Fibroblast of lung (primary cell): ENCODE measurements at places on chromosomes 3 and 15. TPM values are rescaled to one million over a fixed set of nuclear protein-coding genes. Genes with fewer than 3 reads are reported as not detected.
A peak's percentile ranks its signal among the peaks of the same experiment; 100 is the strongest.

DNA sequence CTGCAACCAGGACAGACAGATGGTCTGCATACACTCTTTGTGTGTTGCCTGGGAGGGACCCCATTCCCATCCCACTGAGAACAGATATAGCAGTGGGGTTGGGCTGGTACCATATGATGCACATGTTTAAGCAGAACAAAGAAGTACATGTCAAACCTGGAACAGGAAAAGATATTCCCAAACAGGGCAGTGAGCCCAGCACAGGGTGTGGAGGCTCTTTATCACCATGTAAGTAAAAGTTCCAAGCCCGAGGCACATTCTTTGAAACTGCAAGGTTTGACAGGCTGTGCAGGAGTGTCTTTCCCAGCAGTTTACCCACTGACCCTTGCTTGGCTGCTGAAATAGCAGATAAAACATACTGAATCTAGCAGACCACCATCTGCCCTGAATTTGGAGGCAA lies 5.3 kb upstream of the ZNF445 start:
- H3K36me3 ChIP-seq = no peaks in the 10 kb centered on the region
- H3K27ac ChIP-seq = no peak overlapping the region
- peaks cover 5% of the 10 kb centered on the region for H3K4me1 ChIP-seq
- no peaks in the 10 kb centered on the region for H3K27me3 ChIP-seq

DNA sequence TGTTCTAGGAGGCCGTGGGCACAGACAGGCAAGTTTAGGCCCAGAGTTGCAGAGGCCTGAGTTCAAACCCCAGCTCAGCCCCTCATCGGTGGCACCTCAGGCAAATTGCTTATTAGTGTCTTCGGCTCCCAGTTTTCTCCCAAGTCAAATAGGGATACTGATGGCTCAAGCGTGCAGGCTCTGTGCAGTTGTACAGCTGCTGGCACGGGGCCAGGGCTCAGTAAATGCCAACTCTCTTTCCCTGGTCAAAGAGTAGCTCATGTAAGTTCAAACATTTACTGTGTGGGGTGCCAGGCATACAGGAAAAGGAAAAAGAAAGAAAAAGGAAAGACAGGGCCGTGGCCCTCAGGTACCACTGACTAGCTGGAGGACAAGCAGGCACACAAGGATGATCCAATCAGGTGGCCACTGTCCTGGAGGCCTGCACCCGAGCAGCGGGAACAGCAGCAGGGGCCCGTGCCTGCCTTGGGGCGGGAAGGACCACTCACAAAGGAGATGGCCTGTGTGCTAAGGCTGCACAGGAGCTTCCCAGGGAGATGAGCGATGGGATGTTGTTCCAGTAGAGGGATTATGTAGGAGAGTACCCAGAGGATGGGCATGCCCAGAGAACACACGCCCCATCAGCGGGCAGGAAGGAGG lies 70.8 kb downstream of the TBC1D2B start:
- H3K36me3 ChIP-seq = peaks cover 12% of the 10 kb centered on the region
- H3K27ac ChIP-seq = no peak overlapping the region
- no peaks in the 10 kb centered on the region for H3K27me3 ChIP-seq
- no peak overlapping the region for H3K4me3 ChIP-seq
- peaks cover 21% of the 10 kb centered on the region for H3K4me1 ChIP-seq

GRCh38 chr3:38565339-38566214 lies 69.4 kb downstream of the EXOG start:
- DNase-seq = no peak
- H3K4me3 ChIP-seq = no peak overlapping the region
- no peaks in the 10 kb centered on the region for H3K27me3 ChIP-seq

Gene CCR1
- 1.3 and 6.6 TPM in 2 replicates for total RNA-seq

GRCh38 chr3:52533623-52534280 lies at the start of gene NT5DC2:
NT5DC2 (minus strand) TSS chr3:52533857; CDS start chr3:52533737, 120 bp downstream.
- peaks cover 23% of the 10 kb centered on the region for H3K4me1 ChIP-seq
- H3K36me3 ChIP-seq = no peaks in the 10 kb centered on the region
- H3K27ac ChIP-seq = peak within 1 kb of the TSS; percentile 74
- H3K27me3 ChIP-seq = no peaks in the 10 kb centered on the region
- peak; percentile 64 for DNase-seq

- no peaks in the 10 kb centered on the region for H3K4me1 ChIP-seq
Measured at GRCh38 chr3:116734243-116734642, 24.7 kb downstream of the TUSC7 start.

DNA sequence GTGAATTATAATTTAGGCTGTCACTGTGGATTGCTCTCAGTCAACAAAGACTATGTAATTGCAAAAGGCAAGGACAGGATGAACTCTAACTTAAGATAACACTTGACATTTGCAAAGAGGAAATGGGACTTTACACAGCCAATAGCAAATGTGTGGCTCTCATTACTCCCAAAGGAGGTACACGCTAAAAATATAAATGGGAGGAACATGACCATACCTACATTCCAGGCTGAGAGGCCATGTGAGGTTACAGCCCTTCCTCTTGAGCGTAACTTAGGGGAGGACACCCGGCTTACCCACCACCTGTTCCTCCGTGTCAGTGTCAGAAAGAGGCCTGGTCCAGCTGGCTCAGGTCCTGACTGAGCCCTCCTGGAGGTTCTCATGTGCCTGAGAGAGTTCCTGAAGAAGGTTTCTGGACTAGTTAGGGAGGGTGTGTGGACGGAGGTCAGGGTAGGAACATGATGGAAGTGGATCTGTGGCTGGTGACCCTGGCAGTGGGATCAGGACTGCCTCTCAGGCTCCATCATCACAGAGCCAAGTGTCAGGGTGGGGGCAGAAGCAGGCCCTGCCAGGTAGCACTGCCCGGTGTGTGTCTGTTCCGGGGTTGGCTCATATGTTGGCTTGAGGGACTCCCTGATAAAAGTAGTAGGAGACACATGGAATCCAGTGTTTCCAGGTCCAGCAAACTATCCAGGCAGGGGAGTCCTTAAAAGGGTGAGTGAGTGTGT lies 7.9 kb downstream of the POPDC2 start:
- no peak overlapping the region for H3K4me3 ChIP-seq
- no peaks in the 10 kb centered on the region for H3K27me3 ChIP-seq
- DNase-seq = no peak
- H3K27ac ChIP-seq = no peak overlapping the region
- H3K4me1 ChIP-seq = no peaks in the 10 kb centered on the region
- no peaks in the 10 kb centered on the region for H3K36me3 ChIP-seq

Gene MYO5C
- under 0.01 TPM in 2 replicates for total RNA-seq

GRCh38 chr3:99960123-99960878 lies 142.6 kb downstream of the CMSS1 start:
- DNase-seq = no peak
- no peak overlapping the region for H3K27ac ChIP-seq
- no peak overlapping the region for H3K4me3 ChIP-seq
- H3K27me3 ChIP-seq = no peaks in the 10 kb centered on the region

- no peaks in the 10 kb centered on the region for H3K27me3 ChIP-seq
- no peaks in the 10 kb centered on the region for H3K36me3 ChIP-seq
- peak; percentile 61 for DNase-seq
- H3K4me3 ChIP-seq = no peak overlapping the region
Measured at GRCh38 chr15:31605467-31605931, 278.9 kb downstream of the KLF13 start.

Gene EFCC1
- not detected in 2 replicates for total RNA-seq

Gene MFN1
- 44.9 and 48.1 TPM in 2 replicates for total RNA-seq

GRCh38 chr3:177201700-177202397 lies 4.6 kb upstream of the TBL1XR1 start:
- H3K36me3 ChIP-seq = no peaks in the 10 kb centered on the region
- H3K27me3 ChIP-seq = no peaks in the 10 kb centered on the region
- H3K4me3 ChIP-seq = no peak overlapping the region

- H3K4me1 ChIP-seq = no peaks in the 10 kb centered on the region
- H3K4me3 ChIP-seq = peak overlapping the region; percentile 30
Measured at GRCh38 chr3:173584838-173585831, 187.6 kb downstream of the NLGN1 start.

GRCh38 chr15:58313304-58313703 lies 118.5 kb upstream of the LIPC start:
- H3K27me3 ChIP-seq = no peaks in the 10 kb centered on the region
- H3K4me1 ChIP-seq = no peaks in the 10 kb centered on the region
- no peaks in the 10 kb centered on the region for H3K36me3 ChIP-seq

Gene TP63
- under 0.01 TPM in 1 of 2 replicates, not detected in the other for total RNA-seq

Gene CX3CR1
- total RNA-seq = under 0.01 TPM in 1 of 2 replicates, not detected in the other

DNA sequence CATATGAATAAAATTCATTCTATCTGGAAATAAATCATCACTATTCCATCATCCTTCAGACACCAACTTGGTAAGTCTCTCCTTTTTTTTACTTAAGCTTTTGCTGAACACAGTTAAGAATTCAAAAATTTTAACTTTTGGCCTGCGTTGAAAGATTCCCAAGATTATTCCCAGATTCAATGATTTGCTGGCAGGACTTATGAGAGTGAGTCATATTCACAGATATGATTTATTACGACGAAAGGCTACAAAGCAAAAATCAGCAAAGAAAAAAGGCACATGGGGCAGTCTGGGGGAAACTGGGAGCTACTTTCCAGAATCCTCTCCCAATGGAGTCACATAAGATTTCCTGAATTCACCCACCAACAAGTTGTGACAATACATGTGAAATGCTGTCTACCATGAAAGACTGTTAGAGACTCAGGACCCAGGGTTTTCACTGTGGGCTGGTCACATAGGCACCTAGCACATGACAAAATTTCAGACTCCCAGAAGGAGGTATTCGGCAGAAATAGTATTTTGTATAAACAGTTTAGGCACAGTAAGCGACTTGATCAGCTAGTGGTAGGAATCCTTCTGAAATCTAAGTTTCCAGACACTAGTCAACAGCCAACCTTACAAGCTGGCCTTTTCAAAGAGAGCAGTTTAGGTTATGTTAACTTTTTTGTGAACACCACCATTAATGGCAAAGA lies 82.1 kb downstream of the DLG1 start:
- peak overlapping the region; percentile 47 for H3K27ac ChIP-seq
- peaks cover 7% of the 10 kb centered on the region for H3K4me1 ChIP-seq
- DNase-seq = peak; percentile 85
- H3K36me3 ChIP-seq = no peaks in the 10 kb centered on the region
- peak overlapping the region; percentile 9 for H3K4me3 ChIP-seq
- H3K27me3 ChIP-seq = no peaks in the 10 kb centered on the region

Gene ADPRH
- total RNA-seq = 3.1 and 7.4 TPM in 2 replicates

- no peak overlapping the region for H3K27ac ChIP-seq
- H3K36me3 ChIP-seq = no peaks in the 10 kb centered on the region
- peaks cover 15% of the 10 kb centered on the region for H3K27me3 ChIP-seq
- no peak overlapping the region for H3K4me3 ChIP-seq
- no peaks in the 10 kb centered on the region for H3K4me1 ChIP-seq
Measured at GRCh38 chr3:193987186-193987585, 148.8 kb upstream of the HES1 start.
